ENCODE measurements at places on chromosomes 7 and 10. TPM values are rescaled to one million over a fixed set of nuclear protein-coding genes. Genes with fewer than 3 reads are reported as not detected.

DNA sequence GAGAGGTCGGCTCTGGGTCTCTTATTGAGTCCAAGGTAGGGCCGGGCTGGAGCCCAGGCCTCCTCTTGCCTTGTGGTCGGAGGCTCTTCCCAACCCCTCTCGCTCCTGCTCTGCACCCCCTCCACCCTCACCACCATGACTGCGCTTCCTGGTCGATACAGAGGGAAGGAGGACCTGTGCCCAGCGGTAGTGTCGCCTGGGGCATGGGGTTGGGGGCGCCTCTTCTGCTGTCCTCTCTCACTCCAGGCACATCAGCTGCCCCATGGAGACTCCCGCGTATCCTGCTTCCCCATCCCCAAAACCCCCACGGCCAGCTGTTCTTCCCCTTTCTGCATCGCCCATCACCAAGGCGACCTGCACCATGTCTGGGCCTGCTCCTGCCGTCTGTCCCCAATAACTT, 44.4 kb downstream of the TMEM270 start:
- no peak overlapping the region for H3K27ac ChIP-seq
- no peaks in the 10 kb centered on the region for H3K27me3 ChIP-seq
- no peak for DNase-seq
- no peaks in the 10 kb centered on the region for H3K36me3 ChIP-seq

DNA sequence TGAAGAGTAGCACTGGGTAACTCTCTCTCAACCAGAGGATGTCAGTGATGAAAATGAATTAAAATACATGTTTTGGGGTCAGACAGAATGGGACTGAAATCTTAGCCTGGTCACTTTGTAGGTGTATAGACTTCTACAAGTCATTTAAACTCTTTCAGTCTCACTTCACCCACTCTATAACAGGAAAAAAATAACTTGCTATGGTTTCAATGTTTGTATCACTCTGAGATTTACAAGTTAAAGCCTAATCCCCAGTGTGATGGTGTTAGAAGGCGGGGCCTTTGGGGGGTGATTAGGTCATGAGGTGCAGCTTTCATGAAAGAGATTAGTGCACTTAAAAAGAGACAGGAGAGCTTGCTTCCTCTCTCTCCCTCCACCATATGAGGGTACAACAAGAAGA, 134.8 kb downstream of the INHBA start:
- H3K4me1 ChIP-seq = no peaks in the 10 kb centered on the region
- no peak for DNase-seq
- H3K4me3 ChIP-seq = no peak overlapping the region
- no peaks in the 10 kb centered on the region for H3K36me3 ChIP-seq
- H3K27ac ChIP-seq = no peak overlapping the region
- no peaks in the 10 kb centered on the region for H3K27me3 ChIP-seq

DNA sequence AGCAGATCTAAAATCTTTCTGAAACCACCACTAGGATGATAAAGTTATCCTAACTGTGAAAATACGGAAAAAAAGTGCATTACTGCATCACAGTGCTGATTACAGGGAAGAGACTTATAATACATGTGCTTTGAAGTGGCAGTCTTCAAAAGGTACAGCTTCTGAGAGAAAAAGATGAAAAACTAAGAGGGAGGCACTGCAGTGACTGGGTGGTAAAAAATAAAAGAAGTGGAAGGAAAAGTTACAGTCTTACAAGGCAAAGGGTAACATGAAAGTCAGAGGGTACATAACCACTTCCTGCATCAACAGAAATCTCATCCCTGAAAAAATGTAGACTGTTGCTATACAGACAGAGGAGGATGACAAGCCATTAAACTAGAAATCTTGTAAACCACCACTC, 465.3 kb downstream of the ACTR3B start:
- H3K27ac ChIP-seq = no peak overlapping the region
- H3K36me3 ChIP-seq = no peaks in the 10 kb centered on the region
- H3K4me3 ChIP-seq = no peak overlapping the region
- no peaks in the 10 kb centered on the region for H3K4me1 ChIP-seq
- H3K27me3 ChIP-seq = no peaks in the 10 kb centered on the region

GRCh38 chr10:24901686-24902399, 50.6 kb downstream of the PRTFDC1 start:
- no peaks in the 10 kb centered on the region for H3K4me1 ChIP-seq
- H3K4me3 ChIP-seq = no peak overlapping the region
- H3K27ac ChIP-seq = no peak overlapping the region
- no peaks in the 10 kb centered on the region for H3K36me3 ChIP-seq

- no peak overlapping the region for H3K4me3 ChIP-seq
- no peaks in the 10 kb centered on the region for H3K27me3 ChIP-seq
- H3K36me3 ChIP-seq = no peaks in the 10 kb centered on the region
- DNase-seq = no peak
- H3K27ac ChIP-seq = no peak overlapping the region
Observed at GRCh38 chr10:129742742-129743550, 221.1 kb downstream of the EBF3 start.

GBX1 gene
- total RNA-seq = not detected

PPP2R2D gene
- total RNA-seq = 51.8 TPM

- H3K27me3 ChIP-seq = no peaks in the 10 kb centered on the region
- H3K36me3 ChIP-seq = no peaks in the 10 kb centered on the region
- DNase-seq = peak; percentile 58
- no peak overlapping the region for H3K27ac ChIP-seq
- H3K4me3 ChIP-seq = no peak overlapping the region
Observed at GRCh38 chr10:120336911-120337540, 120.0 kb upstream of the PLPP4 start.

DNA sequence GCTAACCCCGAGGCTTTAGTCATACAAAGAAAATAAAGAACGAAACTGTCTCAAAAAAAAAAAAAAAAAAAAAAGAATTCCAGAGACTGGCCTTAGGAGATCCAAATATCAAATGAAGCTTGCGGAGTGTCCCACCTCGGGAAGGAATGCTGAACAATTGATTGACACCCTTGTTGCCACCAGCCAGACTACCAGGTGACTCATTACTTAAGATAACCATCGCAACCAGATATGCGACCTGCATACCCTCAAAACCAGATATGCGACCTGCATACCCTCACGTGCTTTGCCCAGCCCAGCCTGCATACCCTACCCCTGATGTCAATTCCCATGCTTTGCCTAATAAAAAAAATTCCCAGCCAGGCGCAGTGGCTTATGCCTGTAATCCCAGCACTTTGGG, 2.7 kb upstream of the PRKRIP1 start:
- no peaks in the 10 kb centered on the region for H3K36me3 ChIP-seq
- no peaks in the 10 kb centered on the region for H3K27me3 ChIP-seq
- no peaks in the 10 kb centered on the region for H3K4me1 ChIP-seq
- no peak for DNase-seq
- H3K27ac ChIP-seq = no peak overlapping the region
- H3K4me3 ChIP-seq = no peak overlapping the region

HGF gene
- total RNA-seq = 8.6 TPM

DNA sequence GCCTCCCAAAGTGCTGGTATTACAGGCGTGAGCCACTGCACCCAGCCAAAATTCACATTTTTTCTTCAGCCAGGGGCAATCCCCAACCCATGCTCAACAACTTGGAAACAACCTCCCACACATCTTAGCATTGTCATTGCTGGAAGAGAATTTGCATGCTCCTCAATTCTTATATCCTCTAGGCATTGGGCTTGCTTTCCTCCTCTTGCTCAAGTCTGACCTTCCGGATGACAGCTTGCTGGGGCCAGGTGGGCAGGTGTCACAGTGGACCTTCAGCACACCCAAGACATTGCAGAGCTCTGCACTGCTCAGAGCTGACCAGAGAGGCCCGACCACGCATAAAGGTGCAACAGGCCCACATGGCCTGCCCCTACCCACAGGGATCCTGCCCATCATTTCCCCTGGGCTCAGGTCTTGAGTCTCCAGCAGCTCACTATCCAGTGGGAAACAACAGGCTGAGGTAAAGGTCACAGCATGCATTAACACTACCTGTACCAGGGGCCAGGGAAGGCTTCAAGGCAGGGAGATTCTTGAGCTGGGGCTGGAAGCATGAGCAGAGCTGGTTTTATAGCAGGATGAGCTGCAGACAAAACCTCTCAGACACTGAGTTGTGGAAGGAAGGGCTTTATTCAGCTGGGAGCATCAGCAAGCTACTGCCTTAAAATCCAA, 6.8 kb upstream of the GPR15LG start:
- H3K36me3 ChIP-seq = no peaks in the 10 kb centered on the region
- no peak overlapping the region for H3K4me3 ChIP-seq
- DNase-seq = no peak
- no peaks in the 10 kb centered on the region for H3K27me3 ChIP-seq
- H3K27ac ChIP-seq = no peak overlapping the region

GRCh38 chr10:127013691-127014473, 108.7 kb downstream of the DOCK1 start:
- DNase-seq = no peak
- no peaks in the 10 kb centered on the region for H3K36me3 ChIP-seq
- H3K4me3 ChIP-seq = no peak overlapping the region
- H3K27ac ChIP-seq = peak overlapping the region; percentile 71

GRCh38 chr7:12729112-12729511, 41.7 kb downstream of the ARL4A start:
- no peaks in the 10 kb centered on the region for H3K4me1 ChIP-seq
- H3K27ac ChIP-seq = no peak overlapping the region
- no peaks in the 10 kb centered on the region for H3K36me3 ChIP-seq

DNA sequence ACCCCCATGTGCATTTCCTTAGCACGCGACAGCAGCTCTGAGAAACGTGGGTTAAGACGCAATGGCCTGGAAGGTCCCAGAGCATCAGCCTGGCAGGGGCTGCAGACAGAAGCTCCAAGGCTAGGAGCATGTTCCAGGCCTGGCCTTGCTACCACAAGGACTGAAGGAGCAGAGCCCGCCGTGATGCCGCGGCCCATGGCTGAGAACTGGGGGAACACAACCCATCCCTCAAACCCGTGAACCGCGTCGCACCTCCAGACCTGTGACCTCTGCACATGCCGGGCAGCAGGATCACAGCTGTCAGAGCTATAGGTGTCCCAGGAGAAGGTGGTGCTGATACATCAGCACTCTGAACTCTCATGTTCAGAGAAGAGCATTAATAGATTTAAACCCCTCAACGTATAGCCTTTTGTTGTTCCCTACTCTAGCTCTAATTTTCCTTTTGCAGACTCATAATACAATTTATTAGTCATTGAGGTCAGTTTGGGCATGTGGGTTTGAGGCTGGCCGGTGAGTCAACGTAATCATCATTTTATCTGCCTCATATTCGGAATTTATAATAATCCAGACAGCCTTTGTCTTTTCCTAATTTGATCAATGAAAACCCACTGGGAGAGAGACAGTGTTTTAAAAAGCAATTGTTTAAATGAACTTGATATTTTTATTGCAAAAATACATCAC, 222.5 kb upstream of the TCERG1L start:
- no peak overlapping the region for H3K27ac ChIP-seq
- H3K27me3 ChIP-seq = peaks cover 33% of the 10 kb centered on the region
- DNase-seq = no peak
- H3K4me1 ChIP-seq = no peaks in the 10 kb centered on the region

- H3K4me3 ChIP-seq = no peak overlapping the region
- no peaks in the 10 kb centered on the region for H3K36me3 ChIP-seq
- no peaks in the 10 kb centered on the region for H3K4me1 ChIP-seq
- H3K27ac ChIP-seq = no peak overlapping the region
- DNase-seq = no peak
- H3K27me3 ChIP-seq = no peaks in the 10 kb centered on the region
Observed at GRCh38 chr10:77461636-77462296, 175.8 kb downstream of the KCNMA1 start.

GRCh38 chr7:154484943-154485342, 432.7 kb downstream of the DPP6 start:
- no peak for DNase-seq
- H3K4me1 ChIP-seq = no peaks in the 10 kb centered on the region
- no peaks in the 10 kb centered on the region for H3K36me3 ChIP-seq
- no peak overlapping the region for H3K27ac ChIP-seq
- H3K4me3 ChIP-seq = no peak overlapping the region
- no peaks in the 10 kb centered on the region for H3K27me3 ChIP-seq

ZNF511 gene
- total RNA-seq = 27.4 TPM

DNA sequence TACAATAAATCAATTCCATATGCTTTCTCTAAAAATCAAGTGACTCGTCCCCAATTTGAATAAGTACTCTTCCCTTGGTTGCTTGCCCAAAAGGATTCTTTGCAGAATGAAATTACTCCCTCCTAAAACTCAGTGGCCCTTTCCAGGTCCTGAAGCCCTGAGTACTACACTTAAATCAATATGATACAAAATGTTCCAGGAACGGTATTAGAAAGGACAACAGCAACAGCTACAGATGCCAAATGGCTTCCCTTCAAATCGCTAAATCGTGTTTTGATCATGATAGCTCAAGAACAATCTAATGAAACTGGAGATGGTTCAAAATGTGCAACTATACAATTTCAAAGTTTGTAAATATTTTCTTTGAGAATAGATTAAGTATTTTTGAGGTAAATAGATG, 59.4 kb downstream of the TPK1 start:
- DNase-seq = no peak
- no peaks in the 10 kb centered on the region for H3K4me1 ChIP-seq
- H3K27me3 ChIP-seq = no peaks in the 10 kb centered on the region
- H3K4me3 ChIP-seq = no peak overlapping the region

FGFBP3 gene
- total RNA-seq = 1.1 TPM

- no peak overlapping the region for H3K27ac ChIP-seq
- no peaks in the 10 kb centered on the region for H3K36me3 ChIP-seq
- DNase-seq = no peak
- no peaks in the 10 kb centered on the region for H3K27me3 ChIP-seq
- H3K4me3 ChIP-seq = no peak overlapping the region
Observed at GRCh38 chr10:11193001-11193551, 175.4 kb downstream of the CELF2 start.

WDR86 gene
- 57.0 TPM for total RNA-seq

DNA sequence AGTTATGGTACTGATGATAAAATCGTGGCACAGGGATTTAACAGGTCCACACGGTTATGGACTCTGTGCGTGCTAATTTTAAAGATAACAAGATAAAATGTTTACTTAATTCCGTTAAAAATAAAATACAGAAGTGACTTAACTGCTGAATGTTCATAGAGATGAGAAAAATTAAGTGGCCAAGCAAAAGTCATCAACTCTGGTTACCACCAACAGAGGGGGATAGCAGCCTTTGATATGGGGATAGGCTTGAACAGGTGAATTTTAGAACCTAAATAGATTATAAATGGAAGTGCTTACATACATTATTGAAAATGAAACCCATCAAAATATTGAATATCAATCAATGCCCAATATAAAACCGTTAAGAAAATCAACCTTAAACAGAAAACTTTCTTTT, 245.0 kb downstream of the WDR37 start:
- H3K36me3 ChIP-seq = no peaks in the 10 kb centered on the region
- no peak overlapping the region for H3K27ac ChIP-seq
- H3K27me3 ChIP-seq = no peaks in the 10 kb centered on the region
- DNase-seq = no peak
- no peaks in the 10 kb centered on the region for H3K4me1 ChIP-seq

FIS1 gene
- total RNA-seq = 432 TPM

GRCh38 chr7:124791426-124791825, 25.8 kb upstream of the GPR37 start:
- no peaks in the 10 kb centered on the region for H3K36me3 ChIP-seq
- H3K4me3 ChIP-seq = no peak overlapping the region
- no peak for DNase-seq
- H3K4me1 ChIP-seq = no peaks in the 10 kb centered on the region
- no peak overlapping the region for H3K27ac ChIP-seq
